Hippocampal formation (tissue), 2 donors: ENCODE measurements at places on chromosomes 6 and 20.

GRCh38 chr6:93136111-93136510 is 283.2 kb downstream of the EPHA7 start:
- DNase-seq = no peak

DNA sequence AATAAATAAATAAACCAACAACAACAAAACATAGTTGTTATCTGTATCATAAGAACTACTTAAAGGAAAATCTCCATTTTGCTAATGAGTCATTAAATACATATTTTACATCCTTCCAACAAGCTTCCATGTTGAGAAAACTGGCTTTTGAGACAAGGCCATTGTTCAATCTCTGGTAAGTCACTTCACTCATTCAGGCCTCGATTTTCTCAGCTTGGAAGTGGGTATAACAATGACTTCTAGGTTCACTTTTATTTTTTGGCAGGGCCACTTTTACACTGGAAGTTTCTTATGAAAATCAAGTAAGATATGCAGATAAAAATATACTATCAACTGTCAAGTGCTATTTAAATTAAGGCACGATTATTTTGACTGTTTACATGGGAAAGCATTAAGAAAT is 30.0 kb downstream of the WRNIP1 start:
- DNase-seq = no peak

- no peak for DNase-seq
These were observed 22.7 kb downstream of the SAMD3 start for GRCh38 chr6:130200020-130200419.

DNA sequence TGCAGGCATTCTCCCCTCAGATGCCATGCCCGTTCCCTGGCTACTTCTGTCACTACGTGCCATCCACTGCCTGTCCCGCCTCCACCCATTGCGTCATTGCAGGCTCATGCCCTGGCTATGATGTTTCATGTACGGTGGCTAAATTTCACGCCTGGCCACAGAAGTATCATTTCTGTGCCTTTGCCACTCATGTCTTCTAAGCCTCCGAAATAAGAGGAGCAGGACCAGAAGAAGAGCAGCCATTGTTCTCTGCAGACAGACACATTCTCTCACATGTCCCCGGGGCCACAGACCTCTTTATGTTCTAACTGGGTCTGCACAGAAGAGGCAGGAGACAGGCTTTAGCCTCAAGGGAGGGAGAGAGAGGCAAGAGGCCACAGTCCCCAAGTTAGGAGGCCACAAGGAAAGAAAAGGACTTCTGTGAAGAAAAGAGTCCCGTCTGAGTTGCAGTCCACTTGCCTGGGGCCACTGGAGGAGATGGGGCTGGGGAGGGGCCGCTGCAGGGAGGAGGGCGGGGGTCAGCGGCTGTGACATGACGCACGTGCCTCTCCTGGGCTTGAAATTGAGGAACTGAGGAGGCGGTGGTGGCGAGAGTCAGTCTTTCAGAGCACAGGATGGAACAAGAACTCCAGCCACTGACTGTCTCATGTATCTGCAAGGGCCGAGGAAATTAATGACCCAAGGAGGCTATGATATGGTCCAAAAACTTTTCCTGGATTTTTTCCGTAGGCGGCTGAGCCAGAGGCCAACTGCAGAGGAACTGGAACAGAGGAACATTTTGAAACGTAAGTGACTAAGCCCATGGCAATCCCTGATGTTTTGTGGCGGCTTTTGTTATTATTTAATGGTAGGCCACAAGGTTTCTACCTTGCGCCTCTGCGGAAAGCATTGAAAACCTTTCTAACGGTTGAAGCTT is 55.9 kb downstream of the TBC1D7 start:
- DNase-seq = no peak

DNA sequence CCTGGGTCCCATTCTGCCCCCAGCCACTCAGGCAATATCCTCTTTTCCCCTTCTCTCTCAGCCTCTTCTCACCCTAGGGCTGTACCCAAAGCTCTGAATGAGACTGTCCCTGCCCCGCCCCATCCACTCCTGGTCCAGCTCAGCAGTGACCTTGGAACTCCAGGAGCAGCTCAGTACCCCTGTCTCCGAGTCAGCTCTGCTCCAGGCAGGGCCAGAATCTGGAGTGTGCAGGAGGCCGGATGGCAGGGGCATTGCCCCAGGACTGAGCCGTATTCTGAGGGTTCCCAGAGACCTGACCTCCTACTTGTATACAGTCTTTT is 2.0 kb upstream of the RAET1G start:
- DNase-seq = no peak

- no peak for DNase-seq
These were observed 70.8 kb downstream of the CCDC170 start for GRCh38 chr6:151564654-151565053.

- no peak for DNase-seq
These were observed 11.7 kb downstream of the HDAC2 start for GRCh38 chr6:113959235-113959634.

GRCh38 chr20:58076405-58076804 is 152.0 kb downstream of the ANKRD60 start:
- DNase-seq = no peak

GRCh38 chr6:35425284-35425683 is 26.9 kb upstream of the FANCE start:
- no peak for DNase-seq

- DNase-seq = no peak
These were observed 8.5 kb downstream of the SYNGAP1 start for GRCh38 chr6:33428224-33428965.

DNA sequence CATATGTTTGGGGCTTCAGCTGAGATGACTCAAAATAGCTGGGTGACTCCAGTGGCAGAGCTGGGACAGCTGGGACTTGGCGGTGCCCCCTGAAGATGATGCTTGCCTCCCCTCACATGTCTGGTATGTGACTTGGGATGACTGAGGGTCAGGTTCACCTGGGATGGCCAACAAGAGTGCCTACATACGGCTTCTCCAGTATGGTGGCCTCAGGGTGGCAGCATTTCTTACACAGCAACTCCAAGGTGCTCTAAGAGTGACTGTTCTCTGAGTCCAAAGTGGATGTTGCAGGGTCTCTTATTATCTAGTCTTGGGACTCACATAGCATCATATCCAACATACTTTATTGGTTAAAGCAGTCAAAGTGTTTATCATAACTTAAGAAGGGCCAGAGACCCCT is 87.8 kb upstream of the CENPW start:
- no peak for DNase-seq

- no peak for DNase-seq
These were observed 339.7 kb downstream of the PRKN start for GRCh38 chr6:162387718-162388382.

DNA sequence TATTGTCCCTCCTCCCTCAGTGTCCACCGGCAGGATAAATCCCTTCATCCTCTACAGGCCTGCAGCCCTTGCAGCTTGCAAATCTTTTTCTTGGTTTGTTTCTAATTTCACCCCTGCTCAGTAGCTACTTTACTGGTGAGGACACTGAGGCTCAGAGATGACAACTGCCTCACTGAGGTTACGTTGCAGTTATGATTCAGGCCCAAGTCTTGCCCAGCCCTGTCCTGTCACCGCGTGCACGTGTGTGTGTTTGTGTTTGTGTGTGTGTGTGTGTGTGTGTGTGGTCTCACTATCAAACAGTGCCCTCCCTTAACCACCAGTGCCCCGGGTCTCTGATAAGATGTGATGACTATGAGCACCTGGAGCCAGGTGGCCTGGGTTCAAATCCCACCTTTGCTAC is 21.1 kb downstream of the FAM110A start:
- no peak for DNase-seq

- no peak for DNase-seq
These were observed 491.4 kb upstream of the POU3F2 start for GRCh38 chr6:98343004-98343403.

GRCh38 chr6:41583565-41583964 is 37.4 kb downstream of the FOXP4 start:
- DNase-seq = no peak

DNA sequence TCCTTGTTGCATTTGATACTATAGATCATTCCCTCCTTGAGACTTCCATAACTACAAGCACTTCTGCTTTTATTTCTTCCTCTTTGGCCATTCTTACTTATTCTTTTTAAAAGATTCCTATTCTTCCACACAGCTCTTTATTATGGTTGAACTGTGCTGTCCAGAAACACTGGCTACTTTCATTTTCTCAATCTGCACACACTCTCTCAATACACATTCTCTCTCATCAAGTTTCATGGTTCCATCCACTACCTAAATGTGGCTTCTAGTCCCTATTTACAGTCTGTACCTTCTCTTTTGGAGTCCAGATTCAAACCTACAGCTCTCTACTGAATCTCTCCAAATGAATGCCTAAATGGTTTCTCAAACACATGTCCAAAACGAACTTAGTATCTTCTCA is 214.3 kb upstream of the RSPO3 start:
- DNase-seq = no peak

DNA sequence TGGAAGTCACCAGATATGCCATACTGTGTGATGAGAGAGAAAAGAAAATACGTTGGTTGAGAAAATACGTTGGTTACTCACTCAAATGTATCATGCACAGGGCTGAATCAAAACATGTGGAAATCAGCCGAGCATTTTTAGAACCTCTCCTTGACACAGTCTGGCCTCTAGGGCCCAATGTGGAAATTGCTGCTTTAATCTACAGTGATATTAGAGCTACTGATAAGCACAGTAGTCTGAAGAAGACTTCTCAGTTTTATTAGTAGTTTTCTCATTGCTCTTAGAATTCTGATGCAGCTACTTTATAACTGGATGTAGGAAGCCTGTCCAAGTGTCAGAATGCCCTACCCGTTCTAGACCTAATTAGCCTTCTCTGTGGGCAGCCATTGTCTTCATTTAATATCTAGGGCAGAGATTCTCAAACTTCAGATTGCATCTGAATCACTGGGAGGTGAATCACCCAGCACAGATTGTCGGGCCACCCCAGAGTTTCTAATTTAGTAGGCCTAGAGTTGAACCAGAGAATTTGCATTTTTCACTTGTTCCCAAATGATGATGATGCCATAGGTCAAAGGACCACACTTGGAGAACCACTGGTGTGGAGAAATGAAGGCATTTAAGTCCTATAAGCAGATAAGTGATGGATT is 229.1 kb downstream of the PLCB1 start:
- no peak for DNase-seq

DNA sequence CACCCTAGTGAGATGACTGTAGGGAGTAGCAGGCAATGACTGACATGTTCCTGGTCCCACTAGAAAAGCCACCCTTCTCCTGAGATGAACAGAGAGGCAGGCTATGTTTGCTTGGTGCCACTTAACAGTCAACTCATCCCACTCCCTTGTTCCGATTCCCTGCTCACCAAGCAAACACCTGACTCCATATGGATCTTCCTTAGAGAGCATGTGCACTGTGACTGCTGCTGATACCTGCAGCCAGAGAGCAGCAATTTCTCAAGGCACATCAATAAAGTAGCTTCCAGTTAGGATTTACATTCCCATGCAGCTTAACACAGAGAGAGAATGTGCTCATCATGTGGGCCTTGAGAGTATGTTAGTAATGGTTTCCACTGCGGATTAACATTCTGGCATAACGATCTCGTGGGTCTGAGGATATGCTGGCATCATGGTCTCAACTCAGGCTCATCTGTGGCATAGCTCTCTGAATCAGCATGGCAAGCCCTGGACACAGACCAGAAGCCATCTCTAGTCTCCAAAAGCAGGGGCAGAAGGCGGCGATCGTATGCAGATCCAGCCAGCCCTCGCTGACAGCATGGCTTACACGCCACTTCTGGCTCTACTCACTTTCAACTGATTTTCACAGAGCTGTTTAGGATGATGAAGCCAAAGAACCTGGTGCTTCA is 43.9 kb downstream of the ATXN1 start:
- DNase-seq = no peak

DNA sequence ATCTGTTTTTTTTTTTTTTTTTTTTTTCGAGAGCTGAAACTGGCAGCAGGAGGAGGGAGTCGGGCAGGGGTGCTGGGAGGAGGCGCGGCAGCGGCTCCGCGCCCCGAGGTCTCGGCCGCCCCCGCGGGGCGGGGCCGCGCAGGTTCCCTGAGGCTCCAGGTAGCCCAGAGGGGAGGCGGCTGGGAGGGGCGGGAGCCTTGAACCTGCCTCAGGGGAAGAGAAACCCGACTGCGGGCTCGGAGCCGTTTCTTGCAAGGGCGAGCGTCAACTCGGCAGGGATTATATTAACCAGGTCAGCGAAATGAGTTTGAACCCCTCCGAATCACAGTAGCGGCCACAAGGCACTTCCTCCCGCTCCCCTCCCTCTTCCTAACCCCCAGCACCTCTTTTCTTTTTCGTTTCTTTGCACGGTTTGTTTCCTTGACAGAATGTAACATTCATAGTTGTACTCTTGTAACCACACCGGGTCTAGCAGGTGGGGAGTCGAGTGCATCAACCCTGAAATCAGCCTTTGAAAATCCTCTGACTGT is 2.0 kb downstream of the MYB start:
- no peak for DNase-seq

DNA sequence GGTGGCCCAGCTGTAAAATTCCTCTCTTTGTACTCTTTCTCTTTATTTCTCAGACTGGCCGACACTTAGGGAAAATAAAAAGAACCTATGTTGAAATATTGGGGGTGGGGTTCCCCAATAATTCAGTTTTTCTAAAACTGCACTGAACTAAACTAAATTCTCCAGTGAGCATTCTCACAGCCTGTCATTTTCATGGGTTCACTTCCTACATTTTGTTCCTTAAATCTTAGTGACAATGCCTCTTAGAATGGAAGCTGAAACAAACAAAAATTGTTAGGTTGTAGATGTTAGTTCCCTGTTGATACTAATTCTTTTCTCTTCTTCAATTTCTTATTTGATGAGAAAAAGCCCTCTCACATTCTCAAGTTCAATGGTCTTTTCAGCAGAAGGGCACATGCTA is 35.8 kb upstream of the IFNGR1 start:
- DNase-seq = no peak

- DNase-seq = no peak
These were observed 112.1 kb upstream of the BCLAF1 start for GRCh38 chr6:136401749-136402148.

GRCh38 chr6:147061252-147061651 is 143.0 kb upstream of the STXBP5 start:
- DNase-seq = no peak

GRCh38 chr6:137928286-137928685 is 61.2 kb downstream of the TNFAIP3 start:
- DNase-seq = no peak

GRCh38 chr20:40641202-40641601 is 47.8 kb downstream of the MAFB start:
- DNase-seq = no peak

DNA sequence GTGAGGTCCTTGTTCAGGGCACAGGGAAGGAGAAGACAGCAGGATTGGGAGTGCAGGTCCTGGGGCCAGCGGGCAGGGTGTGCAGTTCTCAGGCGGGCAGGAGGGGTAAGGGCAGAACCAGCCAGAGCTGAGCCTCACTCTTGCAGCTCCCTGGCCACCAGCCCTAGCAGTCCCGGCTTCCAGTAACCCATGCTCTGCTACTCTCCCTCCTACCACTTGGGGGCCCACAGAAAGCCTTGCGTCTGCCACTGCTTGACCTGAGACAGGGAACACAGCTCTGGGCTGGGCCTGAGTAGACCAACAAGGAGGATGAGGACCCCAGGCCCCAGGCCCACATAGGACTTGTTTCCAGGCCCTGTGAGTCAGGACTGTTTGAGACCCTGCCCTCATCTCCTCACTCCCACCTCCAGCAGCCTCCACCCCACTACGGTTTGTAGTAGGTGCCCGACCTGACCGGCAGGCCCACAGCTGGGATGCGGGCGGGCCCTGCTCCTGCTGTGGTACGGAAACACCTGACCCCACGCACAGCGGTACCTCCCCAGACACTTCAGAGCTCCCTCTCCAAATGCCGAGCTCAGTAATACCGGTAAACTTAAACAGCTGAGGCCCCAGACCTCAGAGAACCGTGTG is 39.2 kb downstream of the KCNK5 start:
- DNase-seq = peak; percentile 24
